ENCODE measurements at places on chromosomes 7 and 10.

- no peak overlapping the region for H3K4me3 ChIP-seq
- no peaks in the 10 kb centered on the region for H3K27me3 ChIP-seq
- no peaks in the 10 kb centered on the region for H3K36me3 ChIP-seq
- H3K27ac ChIP-seq: no peak overlapping the region
- H3K4me1 ChIP-seq: no peaks in the 10 kb centered on the region
These were observed 786 bp upstream of the AKR1C4 start for GRCh38 chr10:5195727-5196374.

DNA sequence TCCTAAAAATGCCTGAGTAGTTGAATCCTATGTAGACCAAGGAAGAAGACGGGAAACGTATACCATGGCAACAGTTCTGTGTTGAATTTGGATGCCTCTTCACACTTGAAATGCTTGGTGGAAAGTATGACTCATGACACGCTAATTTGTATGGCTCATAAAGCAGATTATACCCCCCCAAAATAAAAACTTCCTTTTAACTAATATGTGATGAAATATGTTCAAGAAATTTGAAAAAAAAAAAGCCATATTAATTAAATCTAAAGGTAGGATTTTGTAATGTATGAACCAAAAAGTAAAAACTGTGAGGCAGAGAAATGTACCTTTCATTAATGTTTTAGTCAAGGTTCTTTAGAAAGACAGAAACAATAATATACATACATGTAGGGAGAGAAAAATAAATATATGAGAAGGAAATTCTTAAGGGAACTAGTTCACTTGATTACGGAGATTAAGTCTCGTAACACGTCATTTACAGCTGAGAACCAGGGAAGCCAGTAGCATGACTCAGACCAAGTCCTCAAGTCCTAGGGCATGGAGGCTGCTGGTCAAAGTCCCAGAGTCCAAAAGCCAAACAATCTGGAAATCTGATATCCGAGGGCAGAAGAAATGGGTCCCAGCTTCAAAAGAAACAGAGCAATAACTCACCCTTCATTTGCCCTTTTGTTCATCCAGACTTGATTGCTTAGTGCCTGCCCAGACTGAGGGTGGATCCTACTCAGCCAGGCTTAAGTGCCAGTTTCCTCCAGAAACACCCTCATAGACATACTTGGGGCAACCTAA is 485.1 kb downstream of the SEMA3D start:
- peak; percentile 95 for DNase-seq
- H3K27me3 ChIP-seq: no peaks in the 10 kb centered on the region
- H3K4me1 ChIP-seq: peaks cover 31% of the 10 kb centered on the region
- peak overlapping the region; percentile 97 for H3K27ac ChIP-seq
- H3K36me3 ChIP-seq: no peaks in the 10 kb centered on the region

- H3K27me3 ChIP-seq: no peaks in the 10 kb centered on the region
- no peaks in the 10 kb centered on the region for H3K36me3 ChIP-seq
- H3K4me3 ChIP-seq: no peak overlapping the region
- DNase-seq: no peak
- H3K27ac ChIP-seq: no peak overlapping the region
- H3K4me1 ChIP-seq: peaks cover 16% of the 10 kb centered on the region
These were observed 123.6 kb downstream of the NKX6-2 start for GRCh38 chr10:132662186-132662920.

GRCh38 chr7:33500703-33501701 is 371.6 kb downstream of the BBS9 start:
- H3K27ac ChIP-seq: no peak overlapping the region
- no peak overlapping the region for H3K4me3 ChIP-seq
- H3K4me1 ChIP-seq: no peaks in the 10 kb centered on the region
- no peak for DNase-seq

- H3K4me3 ChIP-seq: no peak overlapping the region
- no peak overlapping the region for H3K27ac ChIP-seq
- DNase-seq: no peak
- no peaks in the 10 kb centered on the region for H3K27me3 ChIP-seq
- no peaks in the 10 kb centered on the region for H3K36me3 ChIP-seq
These were observed 11.9 kb upstream of the INPP5F start for GRCh38 chr10:119713744-119714483.

DNA sequence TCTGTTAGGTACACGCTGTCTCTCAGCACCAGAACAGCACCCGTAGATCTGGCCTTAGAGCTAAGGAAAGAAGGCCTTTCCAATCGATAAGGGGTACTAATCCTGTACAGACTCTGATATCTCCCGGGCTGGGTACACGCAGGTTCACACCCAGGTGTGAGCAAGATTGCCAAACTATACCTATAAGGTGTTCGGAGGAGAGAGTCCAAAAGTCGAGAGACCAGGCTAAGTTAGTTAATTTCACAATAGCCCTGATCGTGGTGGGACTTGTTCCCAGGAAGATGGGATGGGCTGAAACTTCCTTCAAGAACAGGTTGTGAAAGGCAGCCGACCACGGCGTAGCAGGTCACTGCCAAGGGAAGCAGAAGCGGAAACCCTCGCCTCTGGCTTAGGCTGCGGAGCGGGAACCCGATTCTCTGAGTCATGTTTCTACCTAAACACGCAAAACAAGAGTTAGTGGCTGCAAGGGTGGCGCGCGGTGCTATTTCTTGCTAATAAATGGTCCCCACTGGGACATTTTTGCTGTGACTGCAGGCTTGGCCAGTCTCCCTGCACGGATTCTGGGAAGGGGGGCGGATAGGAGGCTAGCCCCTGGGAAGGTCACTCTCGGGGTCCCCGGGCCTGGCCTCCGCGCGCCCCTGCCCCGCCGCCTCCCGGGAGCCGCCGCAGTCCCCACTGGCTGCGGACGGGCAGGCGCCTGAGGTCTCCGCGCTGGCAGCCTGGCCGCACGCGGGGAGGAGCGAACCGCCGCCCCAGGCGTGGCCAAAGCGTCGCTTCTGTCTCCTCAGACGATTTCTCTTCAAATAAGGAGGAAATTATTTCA is 75.4 kb upstream of the PDSS1 start:
- no peaks in the 10 kb centered on the region for H3K27me3 ChIP-seq
- H3K4me3 ChIP-seq: no peak overlapping the region
- H3K27ac ChIP-seq: no peak overlapping the region

- H3K27ac ChIP-seq: no peak overlapping the region
- H3K27me3 ChIP-seq: no peaks in the 10 kb centered on the region
- H3K4me1 ChIP-seq: no peaks in the 10 kb centered on the region
- H3K4me3 ChIP-seq: no peak overlapping the region
- H3K36me3 ChIP-seq: no peaks in the 10 kb centered on the region
- DNase-seq: no peak
These were observed 48.7 kb upstream of the RET start for GRCh38 chr10:43028143-43028542.
